T-cell (primary cell): ENCODE measurements at places on chromosomes 5 and 9. TPM values are rescaled to one million over a fixed set of nuclear protein-coding genes. Genes with fewer than 3 reads are reported as not detected.

GRCh38 chr5:118439831-118440230 lies 548.5 kb downstream of the DTWD2 start:
- no peak for DNase-seq

GRCh38 chr9:124202447-124202971 lies 55.2 kb upstream of the NEK6 start:
- peak; percentile 31 for DNase-seq

DNA sequence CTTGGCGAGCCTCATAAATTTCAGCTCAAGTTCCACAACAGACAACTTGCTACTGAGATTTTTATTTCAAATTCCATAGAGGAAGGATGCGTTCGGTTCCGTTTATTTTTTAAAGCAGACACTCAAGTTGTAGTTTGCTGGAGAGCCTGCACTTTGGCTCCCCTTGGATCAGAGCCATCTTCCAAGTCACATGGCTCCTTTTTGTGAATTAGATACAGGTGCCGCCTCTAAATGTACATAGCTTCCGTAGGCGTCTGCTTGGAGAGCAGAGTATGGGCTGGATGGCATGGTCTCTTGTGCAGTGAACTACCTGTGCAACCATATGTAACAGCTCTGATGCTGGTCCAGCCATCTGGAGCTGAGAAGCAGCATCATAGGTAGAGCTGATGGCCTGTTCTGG lies 73.9 kb upstream of the WWC1 start:
- no peak for DNase-seq

GRCh38 chr5:143119881-143120341 lies 283.6 kb downstream of the NR3C1 start:
- no peak for DNase-seq

GRCh38 chr5:84477485-84477884 lies 92.8 kb upstream of the EDIL3 start:
- DNase-seq = no peak

DNA sequence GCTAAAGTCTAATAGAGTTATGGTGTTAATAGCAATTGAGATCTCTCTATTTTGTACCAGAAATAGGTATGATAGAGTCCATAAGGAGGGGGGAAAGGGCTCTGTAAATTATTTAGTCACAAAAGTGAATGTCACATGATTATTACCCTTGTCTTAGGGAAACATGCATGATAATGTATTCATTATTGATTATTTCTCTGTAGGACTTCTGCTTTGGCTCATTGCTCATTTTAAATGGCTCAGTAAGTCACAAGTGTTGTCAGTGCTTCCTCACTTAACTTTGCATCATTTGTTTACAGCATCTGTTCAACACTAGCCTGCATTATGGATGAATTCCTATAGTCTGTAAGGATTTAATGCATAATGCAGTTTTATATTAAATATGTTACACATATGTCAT lies 788.8 kb upstream of the EDIL3 start:
- no peak for DNase-seq

DNA sequence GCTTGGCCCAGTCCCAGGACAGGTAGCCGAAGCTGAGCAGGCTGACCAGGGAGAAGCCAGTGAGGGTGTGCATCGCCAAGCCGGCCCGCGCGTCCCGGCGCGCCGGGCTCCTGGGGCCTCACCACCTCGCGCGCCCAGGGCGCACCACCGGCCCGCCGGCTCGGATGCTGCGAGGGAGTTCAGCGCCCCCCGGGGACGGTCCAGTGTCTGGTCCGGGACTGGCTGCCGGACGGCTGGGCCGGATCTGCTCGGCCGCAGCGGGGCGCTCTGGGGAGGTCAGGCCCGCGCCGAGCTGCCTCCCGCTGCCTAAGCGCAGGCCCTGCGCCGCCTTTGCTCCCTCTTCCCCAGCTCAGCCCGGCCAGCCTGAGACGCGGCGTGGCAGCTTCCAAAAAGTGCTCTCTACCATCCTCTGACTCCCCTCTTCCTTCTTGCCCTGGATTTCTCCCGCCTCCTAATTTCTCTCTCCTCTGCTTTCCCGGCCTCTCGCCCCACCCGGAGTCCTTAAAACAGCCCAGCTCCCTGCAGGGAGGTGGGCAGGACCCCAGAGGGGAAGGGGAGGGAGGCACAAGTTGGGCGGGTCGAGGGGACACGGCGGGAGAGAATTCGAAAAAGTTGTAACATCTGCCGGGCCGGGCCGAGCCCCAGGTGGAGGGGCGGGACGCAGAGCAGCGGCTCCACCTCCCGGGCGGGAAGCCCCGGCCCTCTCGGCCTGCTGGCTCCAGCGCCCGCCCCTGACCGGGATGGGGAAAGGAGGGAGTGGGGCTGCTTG lies at the start of gene ARSI:
Gene ARSI (minus strand): TSS at position 605 of the 769 bp plus-strand sequence. CDS start 532 bp downstream, at position 73.
- no peak for DNase-seq

GRCh38 chr5:160097991-160098390 lies 21.3 kb downstream of the PWWP2A start:
- DNase-seq = no peak

GRCh38 chr5:143434261-143435209 lies 31.0 kb upstream of the NR3C1 start:
- DNase-seq = peak; percentile 47

DNA sequence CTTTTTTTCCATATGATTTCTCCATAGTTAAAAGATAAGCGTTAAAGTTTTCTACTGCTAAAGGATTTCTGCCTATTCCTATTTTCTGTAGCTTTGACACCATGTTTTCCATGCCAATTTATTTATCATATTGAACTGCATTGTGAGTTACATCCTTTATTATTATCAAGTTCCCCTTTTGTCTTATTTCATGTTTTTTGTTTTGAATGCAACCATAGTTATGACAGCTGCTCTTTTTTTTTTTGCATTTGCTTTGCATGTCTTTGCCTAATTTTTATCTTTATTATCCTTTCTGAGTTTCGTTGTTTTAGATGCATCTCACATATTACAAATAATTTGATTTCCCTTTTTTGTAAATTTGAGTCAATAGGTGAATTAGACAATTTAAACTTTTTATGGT lies 161.5 kb downstream of the DEPDC1B start:
- DNase-seq = no peak

DNA sequence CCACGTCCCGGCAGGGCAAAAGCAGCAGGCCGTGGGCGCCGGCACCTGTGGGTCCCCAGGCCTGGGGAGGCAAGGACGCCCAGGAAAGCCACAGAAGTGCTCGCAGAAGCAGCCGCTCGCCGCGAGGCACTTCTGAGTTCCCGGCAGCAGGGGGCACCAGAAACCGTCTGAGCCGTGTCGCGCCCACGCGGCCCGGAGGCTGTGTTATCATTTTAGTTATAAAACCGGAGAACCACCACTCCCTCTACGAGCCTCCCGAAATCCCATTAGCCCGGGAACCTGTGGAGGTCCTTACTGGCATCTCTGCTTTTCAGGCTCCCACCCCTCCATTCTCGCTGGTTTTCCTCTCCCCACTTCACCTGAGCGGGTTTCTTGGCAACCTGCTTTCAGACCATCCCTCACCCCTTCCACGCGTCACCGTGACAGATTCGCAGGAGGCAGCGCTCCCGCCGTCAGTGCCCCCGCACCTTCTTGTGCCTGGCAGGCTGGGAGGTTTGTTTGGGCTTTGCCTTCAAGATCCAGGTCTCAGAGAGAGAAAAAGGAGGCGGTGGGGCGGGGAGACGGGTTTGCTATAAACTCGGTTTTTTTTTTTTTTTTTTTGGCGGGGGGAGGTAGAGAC lies 2.3 kb downstream of the GDNF start:
- peak; percentile 21 for DNase-seq

GRCh38 chr5:123752552-123753179 lies 240.7 kb downstream of the CSNK1G3 start:
- no peak for DNase-seq

GRCh38 chr5:64634997-64635686 lies 55.2 kb upstream of the SHISAL2B start:
- DNase-seq = no peak

GRCh38 chr9:73042155-73042554 lies 89.3 kb upstream of the ALDH1A1 start:
- DNase-seq = no peak

DNA sequence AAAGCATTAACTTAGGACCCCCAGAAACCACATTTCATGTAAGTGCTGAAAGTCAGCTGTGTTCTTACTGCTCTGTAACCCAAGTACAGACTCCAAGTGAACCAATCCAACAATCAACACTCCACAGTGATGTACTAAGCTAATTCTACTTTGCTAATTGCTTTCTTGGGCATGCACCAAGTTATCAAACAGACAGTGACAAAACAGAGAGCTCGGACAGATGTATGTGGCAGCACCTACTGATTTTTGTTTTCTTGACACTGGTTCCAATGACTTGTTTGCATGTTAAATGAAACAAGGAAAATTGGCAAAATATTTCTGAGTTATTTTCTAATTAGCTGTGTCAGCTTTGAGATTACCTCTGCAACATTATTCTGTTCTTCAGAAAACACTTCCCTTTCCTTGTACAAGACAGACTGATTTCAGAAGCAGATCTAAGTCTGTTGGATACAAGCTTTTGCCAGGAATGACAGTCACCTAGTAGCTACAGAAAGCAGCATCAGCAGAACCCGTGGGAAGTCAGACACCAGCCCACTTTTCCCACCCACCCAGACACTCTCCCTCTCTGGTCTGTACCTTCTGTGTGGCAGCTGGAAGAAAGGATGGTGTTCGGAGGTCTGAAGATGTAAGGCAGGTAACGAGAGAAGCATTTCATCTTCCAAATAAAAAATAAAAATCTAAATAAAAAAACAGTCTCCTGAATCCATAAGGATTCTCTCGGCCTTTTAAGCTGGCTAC lies 176.7 kb upstream of the PPP2R2B start:
- no peak for DNase-seq

- no peak for DNase-seq
Observed at GRCh38 chr9:94270009-94270408, 10.9 kb downstream of the ZNF169 start.

- no peak for DNase-seq
Observed at GRCh38 chr9:105700668-105701067, 6.3 kb downstream of the TMEM38B start.

- DNase-seq = no peak
Observed at GRCh38 chr5:14948383-14948782, 76.8 kb upstream of the ANKH start.

GRCh38 chr9:127132375-127132774 lies 9.9 kb upstream of the ANGPTL2 start:
- no peak for DNase-seq

GRCh38 chr5:176721509-176721908 lies 74.2 kb downstream of the TSPAN17 start:
- no peak for DNase-seq

DNA sequence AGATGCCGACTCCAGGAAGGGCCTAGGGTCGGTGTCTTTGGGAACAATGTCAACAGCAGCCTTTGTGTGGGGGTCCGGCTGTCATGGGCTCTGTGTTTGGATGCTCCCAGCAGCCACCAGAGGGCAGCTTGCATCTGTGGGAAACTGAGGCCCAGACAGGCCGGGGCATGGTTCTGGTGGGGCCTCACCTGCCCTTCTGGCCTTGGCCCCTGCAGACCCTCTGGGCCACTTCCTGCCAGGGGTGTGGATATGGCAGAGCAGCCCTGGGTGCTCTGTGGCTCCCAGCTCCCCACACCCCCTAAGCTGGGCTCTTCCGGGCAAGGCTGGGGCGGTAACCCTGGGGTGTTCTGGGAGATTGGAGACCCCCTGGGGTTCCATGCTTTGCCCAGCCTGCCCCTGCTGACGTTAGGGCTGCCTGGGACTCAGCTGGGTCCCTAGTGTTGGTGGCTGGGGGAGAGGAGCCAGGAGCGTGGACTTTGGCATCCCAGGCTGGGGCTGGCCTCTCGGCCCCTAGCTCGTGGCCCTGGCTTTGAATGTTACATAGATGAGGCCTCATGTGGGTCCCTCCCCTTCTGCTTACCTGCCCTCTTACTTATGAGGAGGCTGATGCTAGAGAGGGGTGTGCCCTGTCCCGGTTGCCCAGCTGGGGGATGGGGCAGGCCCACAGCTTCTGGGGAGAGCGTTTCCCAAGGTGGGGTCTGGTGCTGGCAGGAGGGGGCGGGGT lies 38.3 kb downstream of the RXRA start:
- no peak for DNase-seq

DNA sequence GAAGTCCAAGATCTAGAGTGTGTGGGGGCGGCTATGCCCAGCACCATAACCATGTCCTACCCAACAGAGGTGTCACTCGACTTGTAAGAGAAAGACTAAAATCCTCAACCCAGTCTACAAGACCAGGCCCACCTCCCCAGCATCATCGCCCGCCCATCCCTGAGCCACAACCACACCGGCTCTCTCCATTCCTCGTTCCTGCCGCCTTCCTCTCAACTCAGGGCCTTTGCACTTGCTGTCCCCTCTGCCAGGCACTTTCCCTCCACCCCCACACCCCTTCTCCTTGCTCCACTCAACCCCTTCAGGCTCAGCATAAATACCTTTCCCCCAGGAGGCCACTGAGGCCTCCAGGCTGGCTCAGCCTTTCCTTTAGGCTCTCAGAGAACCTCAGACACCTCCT lies 69.3 kb downstream of the PAX5 start:
- DNase-seq = no peak

GRCh38 chr9:134247918-134248631 lies 78.2 kb upstream of the RXRA start:
- DNase-seq = no peak

DNA sequence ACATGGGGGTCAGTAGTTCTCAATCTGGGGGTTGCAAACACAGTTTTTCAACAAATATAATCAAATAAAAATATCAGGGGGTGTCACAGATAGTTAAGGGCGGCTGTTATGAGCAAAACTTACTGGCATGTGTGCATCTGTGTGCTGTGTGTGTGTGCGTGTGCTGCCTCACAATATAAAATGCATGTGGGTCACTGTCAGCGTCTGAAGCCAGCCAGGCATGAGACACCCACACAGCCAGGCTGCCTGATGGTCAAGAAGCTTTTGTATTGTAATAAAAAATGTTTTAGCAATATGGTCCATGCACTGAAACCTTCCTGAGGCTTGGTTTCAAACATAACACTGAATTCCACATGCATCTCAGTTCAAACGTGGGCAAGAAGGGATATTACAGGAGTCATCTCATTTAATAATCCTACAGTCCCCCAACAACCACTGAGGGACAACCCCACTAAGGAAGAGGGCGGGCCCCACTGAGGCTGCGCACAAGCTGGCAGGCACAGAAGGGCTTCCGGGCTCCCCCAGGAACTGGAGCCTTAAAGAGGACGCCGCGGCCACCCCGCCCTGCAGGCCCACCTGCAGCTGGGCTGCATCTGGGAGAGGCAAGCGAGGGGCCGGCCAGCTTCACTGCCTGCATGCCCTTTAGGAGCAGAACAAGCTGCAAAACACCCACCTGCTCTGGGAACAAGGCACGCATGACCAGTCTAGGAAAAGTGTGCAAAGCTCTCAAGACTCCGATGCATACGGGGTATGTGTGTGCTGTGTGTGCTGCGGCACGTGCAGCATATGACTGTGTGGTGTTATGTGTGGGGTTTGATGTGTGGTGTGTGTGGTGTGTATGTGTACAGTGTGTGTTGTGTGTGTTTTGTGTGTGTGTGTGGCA lies 14.1 kb downstream of the SEMA4D start:
- peak; percentile 65 for DNase-seq

The C5orf58 gene
- not detected for total RNA-seq

The PCDHGB7 gene
- total RNA-seq = 0.20 TPM

The GDNF gene
- not detected for total RNA-seq

The DRD1 gene
- not detected for total RNA-seq

The PHYHD1 gene
- 5.5 TPM for total RNA-seq

The HRCT1 gene
- total RNA-seq = not detected

The PCDHGA9 gene
- not detected for total RNA-seq

The TIMD4 gene
- total RNA-seq = 4.6 TPM

The DDX46 gene
- total RNA-seq = 53.9 TPM

The SLC12A7 gene
- 39.5 TPM for total RNA-seq

The JMY gene
- 19.3 TPM for total RNA-seq

The RICTOR gene
- total RNA-seq = 68.5 TPM

The SEMA5A gene
- total RNA-seq = 1.5 TPM

The LCN9 gene
- total RNA-seq = not detected

The INSL6 gene
- total RNA-seq = not detected

The FGF1 gene
- not detected for total RNA-seq

The GSN gene
- 6.3 TPM for total RNA-seq

The PKD2L2 gene
- total RNA-seq = not detected
